RCC 7860 (cell line): ENCODE measurements at places on chromosomes 5 and 9.

GRCh38 chr5:176466245-176466871 lies 18.2 kb downstream of the FAF2 start:
- DNase-seq = no peak

DNA sequence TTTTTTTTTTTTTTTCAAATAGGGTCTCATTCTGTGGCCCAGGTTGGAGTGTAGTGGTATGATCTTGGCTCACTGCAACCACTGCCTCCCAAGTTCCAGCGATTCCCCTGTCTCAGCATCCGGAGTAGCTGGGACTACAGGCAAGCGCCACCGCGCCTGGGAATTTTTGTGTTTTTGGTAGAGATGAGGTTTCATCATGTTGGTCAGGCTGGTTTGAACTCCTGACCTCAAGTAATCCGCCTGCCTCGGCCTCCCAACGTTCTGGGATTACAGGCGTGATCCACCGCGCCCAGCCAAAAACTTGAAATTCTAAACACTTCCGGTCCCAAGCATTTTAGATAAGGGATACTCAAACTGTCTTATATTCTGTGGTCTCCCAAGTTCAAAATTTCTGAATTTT lies 718.9 kb upstream of the MEF2C start:
- no peak for DNase-seq

DNA sequence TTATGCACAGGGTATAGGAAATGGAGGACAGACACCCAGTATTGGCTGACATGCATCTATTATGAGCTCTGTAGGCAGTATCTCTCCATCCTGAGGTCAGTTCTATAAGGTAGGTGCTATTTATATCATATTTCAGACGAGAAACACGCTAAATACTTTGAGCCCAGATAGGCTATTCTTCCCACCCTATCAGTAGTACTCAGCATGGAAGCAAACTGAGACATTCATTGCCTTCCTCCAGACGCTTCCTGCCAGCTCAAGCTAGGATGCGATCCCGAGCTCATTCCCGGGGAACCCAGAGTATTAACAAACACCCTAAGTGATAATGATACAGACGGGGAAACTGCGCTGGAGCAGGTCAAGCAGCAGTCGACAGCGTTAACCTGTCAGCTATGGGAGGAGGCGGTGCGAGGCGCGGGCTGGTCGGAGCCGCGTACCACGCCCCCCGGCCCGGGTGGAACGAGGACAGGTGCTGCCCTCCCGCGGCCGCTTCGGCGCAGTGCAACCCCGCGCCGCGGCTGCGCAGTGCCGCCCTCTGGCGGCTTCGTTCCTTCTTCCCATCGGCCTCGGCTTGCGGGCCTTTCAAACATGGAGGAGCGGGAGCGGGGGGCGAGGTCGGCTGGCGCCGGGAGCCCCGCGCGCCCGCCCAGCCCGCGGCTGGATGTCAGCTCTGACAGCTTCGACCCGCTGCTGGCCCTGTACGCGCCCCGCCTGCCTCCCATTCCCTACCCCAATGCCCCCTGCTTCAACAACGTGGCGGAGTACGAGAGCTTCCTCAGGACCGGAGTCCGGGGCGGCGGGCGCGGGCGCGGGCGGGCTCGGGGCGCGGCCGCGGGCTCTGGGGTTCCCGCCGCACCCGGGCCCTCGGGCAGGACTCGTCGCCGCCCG lies at the start of gene LSM11:
LSM11 (plus strand) TSS at position 550 of the 888 bp plus-strand sequence; CDS start at position 589, 39 bp downstream.
- peak; percentile 59 for DNase-seq

DNA sequence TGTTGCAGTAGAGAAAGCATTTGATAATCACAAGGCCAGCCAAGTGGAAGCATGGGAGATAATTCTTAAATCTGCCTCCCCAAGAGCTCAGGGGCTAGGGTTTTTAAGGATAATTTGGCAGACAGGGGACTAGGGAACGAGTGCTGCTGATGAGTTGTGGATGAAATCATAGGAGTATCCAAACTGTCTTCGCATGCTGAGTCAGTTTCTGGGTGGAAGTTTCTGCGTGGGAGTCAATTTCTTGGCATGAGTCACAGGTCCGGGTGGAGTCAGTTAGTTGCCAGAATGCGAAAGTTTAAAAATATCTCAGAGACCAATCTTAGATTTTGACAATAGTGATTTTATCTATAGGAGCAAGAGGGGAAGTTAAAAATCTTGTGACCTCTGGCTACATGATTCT lies 112.6 kb downstream of the TMC1 start:
- peak; percentile 34 for DNase-seq

DNA sequence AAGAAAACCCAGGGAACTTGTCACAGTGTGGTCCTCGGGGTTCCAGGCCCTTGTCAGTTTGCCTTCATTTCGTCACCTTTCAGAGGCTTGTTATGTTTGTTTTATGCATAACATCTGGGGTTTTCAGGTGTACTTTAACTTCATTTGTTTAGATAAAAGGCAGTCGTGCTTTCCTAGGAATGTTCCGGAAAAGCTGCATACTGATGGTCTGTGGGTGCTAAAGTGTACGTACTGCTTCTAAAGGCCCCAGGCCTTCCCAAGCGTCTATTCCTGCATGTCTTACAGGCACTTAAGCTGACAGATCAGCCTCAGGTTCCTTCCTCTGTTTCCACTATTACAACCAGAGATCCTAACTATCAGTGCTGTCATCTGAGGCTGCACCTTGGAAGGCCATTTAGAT lies 95.6 kb upstream of the ANKH start:
- DNase-seq = no peak

- no peak for DNase-seq
Measured at GRCh38 chr9:128575916-128576315, 23.5 kb downstream of the SPTAN1 start.

DNA sequence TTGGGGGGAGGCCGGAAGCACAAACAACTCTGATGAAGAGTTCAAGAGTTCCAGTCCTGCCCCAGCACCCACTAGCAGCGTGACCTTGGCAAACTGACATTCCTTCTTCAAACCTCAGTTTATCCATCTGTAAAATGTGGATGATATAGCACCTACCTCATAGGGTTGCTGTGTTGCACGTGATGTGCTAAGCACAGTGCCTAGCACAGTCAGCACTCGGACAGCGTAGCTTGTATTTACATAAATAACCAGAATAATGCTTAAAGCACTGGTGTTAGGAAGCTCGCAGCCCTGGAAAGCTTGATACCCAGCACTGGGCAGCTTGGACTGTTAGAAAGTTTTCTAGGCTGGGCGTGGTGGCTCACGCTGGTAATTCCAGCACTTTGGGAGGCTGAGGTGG lies 5.1 kb downstream of the PKN3 start:
- no peak for DNase-seq

DNA sequence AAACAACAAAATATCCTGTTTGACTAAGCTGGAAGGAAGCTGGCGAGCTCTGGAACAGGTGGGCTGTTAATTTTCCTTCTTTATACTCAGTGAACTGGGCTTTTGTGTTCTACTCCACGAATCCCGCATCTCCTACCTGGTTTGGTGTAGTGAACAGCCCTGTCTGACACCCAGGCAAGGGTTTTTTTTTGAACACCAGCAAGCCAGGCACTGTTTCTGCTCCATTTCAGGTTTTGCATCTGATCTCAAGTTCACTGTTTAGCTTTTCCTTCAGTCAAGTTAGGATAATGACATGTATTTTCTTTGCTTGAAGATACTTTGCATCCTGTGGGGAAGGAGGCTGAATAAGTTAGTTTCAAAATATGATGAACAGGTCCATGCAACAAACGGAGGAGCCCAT lies 204.5 kb downstream of the SEMA6A start:
- DNase-seq = no peak

GRCh38 chr9:2253636-2254580 lies 238.8 kb downstream of the SMARCA2 start:
- no peak for DNase-seq

DNA sequence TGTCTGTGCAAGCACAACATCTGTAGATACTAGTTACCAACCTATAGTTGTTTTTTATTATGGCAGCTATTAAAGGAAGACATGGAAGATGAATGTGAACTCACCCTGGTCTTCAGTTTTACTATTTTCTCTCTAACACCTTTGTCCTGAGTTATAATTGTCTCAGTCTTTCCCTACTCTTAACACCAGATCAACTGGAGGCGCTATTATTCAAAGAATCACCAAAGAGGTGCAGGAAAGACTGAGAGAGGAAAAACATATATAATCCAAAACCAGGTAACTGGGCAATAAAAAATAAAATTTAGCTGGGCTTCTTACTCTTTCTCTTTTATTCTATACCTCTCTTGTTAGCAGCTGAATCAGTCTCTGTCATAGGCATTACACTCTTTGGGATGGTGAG lies 134.2 kb upstream of the C6 start:
- DNase-seq = no peak

DNA sequence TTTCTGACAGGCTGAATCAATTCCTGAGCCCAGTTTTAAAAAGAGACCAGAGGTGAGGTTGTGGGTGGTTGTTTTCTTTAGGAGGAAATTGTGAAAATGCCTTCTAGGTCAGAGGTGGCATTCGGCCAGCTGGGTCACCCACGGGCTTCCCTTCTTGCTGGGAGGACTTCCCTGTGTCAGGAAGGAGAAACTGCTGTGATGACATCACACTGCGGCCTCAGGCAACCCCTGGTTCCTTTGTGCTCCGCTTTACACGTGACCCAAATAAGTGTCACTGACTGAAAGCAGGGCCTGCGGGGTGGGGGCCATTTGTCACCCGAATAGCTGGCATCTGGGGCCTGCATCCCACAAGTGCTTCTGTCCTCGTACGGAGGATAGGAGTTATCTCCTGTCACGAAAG lies 39.7 kb downstream of the FABP6 start:
- DNase-seq = no peak

- no peak for DNase-seq
Measured at GRCh38 chr9:91603932-91604331, 180.3 kb upstream of the NFIL3 start.

DNA sequence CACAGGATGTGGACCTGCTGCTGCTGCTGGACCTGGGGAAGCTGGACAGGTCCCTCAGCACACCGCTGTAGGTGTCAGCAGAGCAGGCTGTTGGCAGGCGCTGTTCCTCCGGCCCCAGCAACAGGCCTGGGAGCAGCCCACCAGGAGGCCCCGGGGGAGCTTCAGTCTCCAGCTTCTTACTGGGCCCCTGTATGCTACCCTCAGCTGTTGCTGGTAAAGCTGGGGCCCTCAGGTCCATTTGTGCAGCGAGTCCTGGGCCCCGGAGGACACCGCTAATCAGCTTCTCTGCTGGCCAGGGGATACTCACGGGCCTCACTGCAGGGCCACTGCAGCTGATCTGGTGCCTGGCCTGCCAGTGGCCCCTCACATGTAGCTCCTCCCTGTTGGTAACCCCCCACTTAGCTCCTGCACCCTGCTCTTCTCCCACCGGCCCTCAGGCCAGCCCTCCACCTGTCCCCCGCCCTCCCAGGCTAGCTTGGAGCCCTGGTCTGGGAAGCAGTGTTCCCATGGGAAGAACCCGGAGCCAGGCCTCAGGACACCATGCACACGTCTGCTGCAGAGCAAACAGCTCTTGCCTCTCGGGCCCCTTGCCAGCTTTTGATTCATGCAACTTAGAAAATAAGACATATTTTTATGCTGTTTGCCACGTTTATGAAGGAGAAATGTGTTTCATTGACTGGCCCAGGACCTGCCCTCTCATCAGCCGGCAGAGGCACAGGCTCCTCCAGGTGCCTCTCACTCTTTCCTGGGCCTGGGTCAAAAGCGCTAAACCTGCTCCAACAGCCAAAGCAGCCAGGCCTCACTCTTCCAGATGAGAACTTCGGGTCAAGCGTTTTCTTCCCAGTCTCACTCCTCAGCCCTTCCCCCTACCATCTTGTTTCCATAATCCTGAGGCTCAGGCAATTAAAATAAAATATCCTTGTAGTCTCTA lies 61.0 kb upstream of the ADAMTS2 start:
- no peak for DNase-seq

DNA sequence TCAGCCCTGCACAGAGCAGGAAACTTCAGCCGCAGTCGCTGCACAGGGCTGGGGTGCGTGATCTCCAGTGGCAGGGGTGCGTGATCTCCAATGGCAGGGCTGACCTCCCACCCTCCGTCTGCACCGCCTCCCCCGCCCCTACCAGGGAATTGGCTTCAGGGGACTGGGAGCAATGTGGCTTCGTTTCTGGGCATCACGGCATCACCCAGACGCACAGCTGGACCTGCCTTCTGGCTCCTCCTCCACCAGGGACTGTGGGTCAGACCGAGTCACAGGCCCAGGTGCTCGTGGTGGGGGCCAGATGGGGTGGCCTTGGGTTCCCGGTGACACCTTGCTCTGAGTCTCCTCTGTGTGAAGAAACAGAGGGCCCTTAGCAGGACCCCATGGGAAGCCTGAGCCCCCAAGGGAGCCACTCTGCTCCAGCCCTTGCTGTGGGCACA lies 51.1 kb downstream of the AHRR start:
- no peak for DNase-seq

- DNase-seq = no peak
Measured at GRCh38 chr5:158170060-158170459, 311.1 kb upstream of the CLINT1 start.

DNA sequence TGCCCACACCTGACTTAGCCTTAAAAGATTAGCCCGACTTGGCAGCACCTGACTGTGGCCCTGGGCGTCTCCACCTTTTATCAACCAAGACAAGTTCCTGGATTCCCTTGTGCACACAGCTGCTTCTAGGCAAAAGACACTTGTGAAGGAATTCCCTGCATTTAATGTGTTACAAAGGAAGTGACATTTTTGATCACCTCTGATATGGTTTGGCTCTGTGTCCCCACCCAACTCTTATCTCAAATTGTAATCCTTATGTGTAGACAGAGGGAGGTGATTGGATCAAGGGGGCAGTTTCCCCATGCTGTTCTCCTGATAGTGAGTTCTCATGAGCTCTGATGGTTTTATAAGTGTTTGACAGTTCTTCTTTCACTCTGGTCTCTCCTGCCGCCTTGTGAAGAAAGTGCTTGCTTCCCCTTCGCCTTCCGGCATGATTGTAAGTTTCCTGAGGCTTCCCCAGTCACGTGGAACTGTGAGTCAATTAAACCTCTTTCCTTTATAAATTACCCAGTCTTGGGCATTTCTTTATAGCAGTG lies 2.6 kb upstream of the CPEB4 start:
- DNase-seq = no peak

DNA sequence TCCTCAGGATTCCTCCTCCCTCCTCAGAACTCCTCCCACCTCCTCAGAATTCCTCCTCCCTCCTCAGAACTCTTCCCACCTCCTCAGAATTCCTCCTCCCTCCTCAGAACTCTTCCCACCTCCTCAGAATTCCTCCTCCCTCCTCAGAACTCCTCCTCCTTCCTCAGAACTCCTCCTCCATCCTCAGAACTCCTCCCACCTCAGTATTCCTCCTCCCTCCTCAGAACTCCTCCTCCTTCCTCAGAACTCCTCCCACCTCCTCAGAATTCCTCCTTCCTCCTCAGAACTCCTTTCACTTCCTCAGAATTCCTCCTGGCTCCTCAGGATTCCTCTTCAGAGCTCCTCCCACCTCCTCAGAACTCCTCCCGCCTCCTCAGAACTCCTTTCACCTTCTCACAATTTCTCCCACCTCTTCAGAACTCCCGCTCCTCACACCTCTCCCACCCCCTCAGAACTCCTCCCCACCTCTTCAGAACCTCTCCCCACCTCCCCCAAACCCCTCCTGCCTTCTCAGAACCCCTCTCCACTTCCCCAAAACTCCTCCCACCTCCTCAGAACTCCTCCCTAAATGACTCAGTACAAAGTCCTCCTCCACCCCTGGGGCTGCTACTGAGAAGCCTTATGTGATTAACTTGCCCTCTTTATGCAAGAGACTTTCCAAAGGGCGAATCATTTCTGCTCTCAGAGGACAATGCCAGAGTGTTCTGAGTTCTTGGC lies 23.2 kb downstream of the SLC46A2 start:
- peak; percentile 72 for DNase-seq
